A549 treated with CORT108297 at 1 μM for 4 hours (cell line): ENCODE measurements at places on chromosomes 7 and 10. TPM values are rescaled to one million over a fixed set of nuclear protein-coding genes. Genes with fewer than 3 reads are reported as not detected.

Gene FXYD4
- not detected in 5 replicates for total RNA-seq

Gene DYDC2
- 0.05 to 0.07 TPM in 2 of 5 replicates, not detected in the others for total RNA-seq

Gene BMPER
- 6.0 to 10.3 TPM (median 7.0 TPM) in 5 replicates for total RNA-seq

Gene FGFR2
- total RNA-seq: 0.31 to 0.39 TPM (median 0.36 TPM) in 5 replicates

Gene MCM10
- total RNA-seq: 21.6 to 28.6 TPM (median 24.1 TPM) in 5 replicates

Gene NPSR1
- total RNA-seq: not detected in 5 replicates

Gene UROS
- total RNA-seq: 57.1 to 63.3 TPM (median 59.2 TPM) in 5 replicates

Gene DDX56
- 110 to 137 TPM (median 121 TPM) in 5 replicates for total RNA-seq

Gene ENTPD1
- total RNA-seq: 0.02 to 0.05 TPM in 2 of 5 replicates, not detected in the others

Gene DKK1
- total RNA-seq: 386 to 493 TPM (median 406 TPM) in 5 replicates

Gene NPFFR1
- not detected in 5 replicates for total RNA-seq

Gene PTPRN2
- 0.64 to 1.1 TPM (median 0.82 TPM) in 5 replicates for total RNA-seq

Gene AKR1C8
- 0.09 to 0.42 TPM (median 0.15 TPM) in 4 of 5 replicates, not detected in the other for total RNA-seq

Gene ZPBP
- total RNA-seq: not detected in 5 replicates

Gene CPA1
- total RNA-seq: not detected in 5 replicates

Gene MMS19
- total RNA-seq: 42.0 to 51.0 TPM (median 48.0 TPM) in 5 replicates

Gene ITPRID1
- not detected in 5 replicates for total RNA-seq

Gene SRI
- total RNA-seq: 111 to 138 TPM (median 127 TPM) in 5 replicates

Gene SPDYE5
- total RNA-seq: not detected in 5 replicates

Gene PNLIPRP3
- 0.03 TPM in 1 of 5 replicates, not detected in the others for total RNA-seq

Gene MET
- 72.3 to 102 TPM (median 90.9 TPM) in 5 replicates for total RNA-seq

Gene EN2
- total RNA-seq: 0.48 to 1.0 TPM (median 0.92 TPM) in 5 replicates

Gene SRRM3
- 6.3 to 10.0 TPM (median 8.5 TPM) in 5 replicates for total RNA-seq

Gene MUC12
- 15.1 to 20.6 TPM (median 20.0 TPM) in 5 replicates for total RNA-seq

Gene APBB1IP
- 8.7 to 9.4 TPM (median 9.1 TPM) in 5 replicates for total RNA-seq

Gene CCDC126
- total RNA-seq: 2.9 to 4.0 TPM (median 3.6 TPM) in 5 replicates

Gene COL28A1
- total RNA-seq: 0.42 to 0.75 TPM (median 0.58 TPM) in 5 replicates

Gene MYH16
- 0.46 to 0.65 TPM (median 0.58 TPM) in 5 replicates for total RNA-seq

Gene LFNG
- total RNA-seq: 8.2 to 17.8 TPM (median 17.1 TPM) in 5 replicates

Gene VWDE
- total RNA-seq: 0.39 to 0.63 TPM (median 0.53 TPM) in 5 replicates

Gene LIPF
- total RNA-seq: not detected in 5 replicates

Gene UNCX
- 0.03 to 0.22 TPM (median 0.06 TPM) in 4 of 5 replicates, not detected in the other for total RNA-seq

Gene TACC2
- 81.1 to 93.4 TPM (median 86.7 TPM) in 5 replicates for total RNA-seq

Gene STMP1
- 29.9 to 34.8 TPM (median 30.6 TPM) in 5 replicates for total RNA-seq

Gene FUOM
- total RNA-seq: 12.2 to 17.4 TPM (median 16.2 TPM) in 5 replicates

Gene PLEKHS1
- total RNA-seq: 0.03 to 0.09 TPM (median 0.07 TPM) in 4 of 5 replicates, not detected in the other

Gene VIPR2
- total RNA-seq: 0.10 TPM in 1 of 5 replicates, not detected in the others

Gene CDC14C
- not detected in 5 replicates for total RNA-seq

Gene R3HCC1L
- total RNA-seq: 12.4 to 15.9 TPM (median 14.3 TPM) in 5 replicates

Gene MMRN2
- 0.58 to 1.5 TPM (median 0.73 TPM) in 5 replicates for total RNA-seq

Gene SNX10
- total RNA-seq: 2.8 to 5.0 TPM (median 4.5 TPM) in 5 replicates

Gene TSPAN12
- 0.46 to 1.0 TPM (median 0.67 TPM) in 5 replicates for total RNA-seq

Gene ZNF212
- total RNA-seq: 11.1 to 12.6 TPM (median 12.2 TPM) in 5 replicates

Gene CREM
- 34.4 to 37.4 TPM (median 36.5 TPM) in 5 replicates for total RNA-seq

Gene KCNH2
- total RNA-seq: 0.38 to 0.64 TPM (median 0.42 TPM) in 5 replicates

Gene TMEM26
- total RNA-seq: 0.01 to 0.18 TPM (median 0.07 TPM) in 5 replicates
